ENCODE measurements at places on chromosomes 3 and 15.
A peak's percentile ranks its signal among the peaks of the same experiment; 100 is the strongest.

GRCh38 chr15:55289011-55289745, 435 bp downstream of the RAB27A start:
- DNase-seq, result peak; percentile 65

- DNase-seq, result no peak
Observed at GRCh38 chr3:57000012-57000411, 60.5 kb upstream of the SPATA12 start.

- DNase-seq, result no peak
Observed at GRCh38 chr15:99873451-99873850, 140.2 kb upstream of the LYSMD4 start.

- no peak for DNase-seq
Observed at GRCh38 chr15:90047956-90048575, 46.9 kb downstream of the ZNF710 start.

DNA sequence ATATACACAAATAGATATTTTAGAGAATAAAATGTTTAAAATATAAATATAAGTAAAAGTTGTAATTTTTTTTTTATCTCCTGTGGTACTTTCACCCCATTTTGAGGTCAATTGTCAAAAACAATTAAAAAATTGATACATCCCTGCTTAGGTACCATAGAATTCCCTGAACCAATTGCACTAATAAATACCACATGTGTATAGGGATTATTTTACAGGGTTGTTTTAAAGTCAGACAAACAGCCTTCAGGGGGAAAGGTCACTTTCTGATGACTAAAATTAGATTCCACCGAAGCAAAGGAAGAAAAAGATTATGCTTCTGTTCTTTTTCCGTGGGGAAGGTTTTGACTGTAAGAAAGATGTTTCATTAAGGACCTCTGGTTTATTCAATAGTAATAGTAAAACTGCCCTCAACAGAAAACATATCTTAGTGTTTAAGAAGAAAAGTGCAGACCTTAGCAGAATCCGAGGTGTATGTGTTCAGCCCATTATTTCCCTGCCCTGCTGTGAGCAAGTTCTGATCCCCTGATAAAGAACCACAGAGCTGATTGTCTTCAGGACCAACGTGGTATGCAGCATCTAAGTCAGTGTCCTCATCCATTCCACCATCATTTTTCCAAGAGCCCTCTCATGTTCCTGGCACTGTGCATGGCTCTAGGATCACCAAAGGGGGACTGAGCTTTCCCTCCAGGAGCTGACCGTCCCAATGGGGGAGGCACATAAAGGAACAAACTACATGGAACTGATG, 132.9 kb upstream of the IL12A start:
- DNase-seq, result peak; percentile 42

- DNase-seq, result no peak
Observed at GRCh38 chr3:61454006-61454585, 107.3 kb upstream of the PTPRG start.

- no peak for DNase-seq
Observed at GRCh38 chr3:178063461-178063860, 472.8 kb upstream of the KCNMB2 start.

DNA sequence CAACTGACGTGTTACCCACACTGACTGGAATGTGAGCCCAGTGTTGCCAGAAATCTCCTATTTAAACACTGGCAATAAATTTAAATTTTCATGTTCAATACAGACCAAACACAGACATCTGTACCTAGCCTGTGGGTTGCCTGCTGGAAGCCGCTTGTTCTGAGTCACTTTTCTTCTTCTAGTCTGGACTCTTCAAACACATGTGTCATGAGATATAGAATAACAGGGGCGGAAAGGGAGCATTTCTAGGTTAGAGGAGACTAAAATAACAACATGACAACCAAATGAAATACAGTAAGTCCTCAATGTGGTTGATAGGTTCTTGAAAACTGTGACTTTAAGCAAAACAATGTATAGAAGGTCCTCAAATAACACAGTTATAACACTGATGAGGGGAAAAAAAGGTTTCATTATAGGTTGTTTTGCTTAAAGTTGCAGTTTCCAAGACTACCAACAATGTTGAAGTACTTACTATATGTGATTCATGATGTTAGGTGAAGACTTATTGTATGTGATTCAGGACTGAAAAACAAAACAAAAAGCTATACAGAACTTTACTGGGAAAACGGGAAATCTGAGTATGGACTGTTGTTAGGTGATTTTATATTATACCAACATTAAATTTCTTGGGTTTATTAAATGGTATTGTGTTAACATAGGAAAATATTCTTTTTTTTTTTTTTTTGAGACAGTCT, 63.1 kb downstream of the PRKAR2A start:
- peak; percentile 34 for DNase-seq

DNA sequence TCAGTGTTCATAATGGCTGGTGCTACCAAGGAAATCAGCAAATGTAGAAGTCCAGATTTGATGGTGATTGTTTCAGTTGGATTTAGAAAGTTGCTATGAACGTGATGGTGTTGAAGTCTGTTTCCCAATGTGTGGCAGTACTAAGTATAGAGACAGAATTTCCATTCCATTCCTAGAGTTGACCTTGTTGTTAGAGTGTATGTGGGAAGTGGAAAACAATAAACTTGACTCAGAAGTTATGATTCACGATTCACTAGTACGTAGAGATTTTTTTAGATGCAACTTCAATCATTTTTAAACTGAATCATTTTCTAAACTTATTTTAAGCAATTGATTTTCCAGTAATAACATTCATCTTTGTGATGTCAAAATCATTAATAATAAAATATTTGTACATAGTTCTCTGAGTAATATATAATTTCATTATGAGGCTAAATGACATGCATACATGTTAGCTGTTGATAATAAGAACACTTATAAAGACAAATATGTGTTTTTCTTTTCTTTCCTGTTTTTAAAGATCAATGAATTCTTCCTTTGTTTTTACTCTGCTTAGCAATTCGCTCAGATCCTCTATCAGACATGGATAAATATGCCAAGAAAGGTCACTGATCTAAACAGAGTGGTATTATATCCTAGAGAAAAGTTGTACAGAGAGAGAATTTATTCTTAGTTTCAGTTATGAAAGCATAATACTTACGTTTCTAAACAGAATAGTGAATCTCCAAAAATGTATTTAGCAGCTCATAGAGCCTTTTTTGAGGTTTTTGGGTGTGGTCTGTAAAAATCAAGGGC, 108.8 kb upstream of the GPR149 start:
- DNase-seq, result no peak

DNA sequence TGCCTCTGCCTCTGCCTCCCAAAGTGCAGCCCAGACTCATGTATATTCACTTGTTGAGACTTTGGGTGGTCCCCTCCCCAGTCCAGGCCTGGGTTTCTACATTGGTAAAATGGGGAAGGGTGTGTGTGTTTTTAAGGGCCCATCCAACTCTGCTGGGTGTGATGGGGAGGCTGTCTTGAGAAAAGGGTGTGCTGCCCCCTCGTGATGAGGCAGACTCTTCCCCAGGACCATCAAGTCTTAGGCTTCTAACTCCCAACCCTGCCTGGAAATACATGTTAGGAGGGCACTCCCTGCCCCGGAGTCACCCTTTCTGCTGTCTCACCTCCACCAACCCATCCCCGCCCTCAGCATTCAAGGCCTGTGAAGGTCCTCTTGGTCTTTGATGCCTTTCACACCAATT, 4.4 kb upstream of the PTPN23 start:
- no peak for DNase-seq

DNA sequence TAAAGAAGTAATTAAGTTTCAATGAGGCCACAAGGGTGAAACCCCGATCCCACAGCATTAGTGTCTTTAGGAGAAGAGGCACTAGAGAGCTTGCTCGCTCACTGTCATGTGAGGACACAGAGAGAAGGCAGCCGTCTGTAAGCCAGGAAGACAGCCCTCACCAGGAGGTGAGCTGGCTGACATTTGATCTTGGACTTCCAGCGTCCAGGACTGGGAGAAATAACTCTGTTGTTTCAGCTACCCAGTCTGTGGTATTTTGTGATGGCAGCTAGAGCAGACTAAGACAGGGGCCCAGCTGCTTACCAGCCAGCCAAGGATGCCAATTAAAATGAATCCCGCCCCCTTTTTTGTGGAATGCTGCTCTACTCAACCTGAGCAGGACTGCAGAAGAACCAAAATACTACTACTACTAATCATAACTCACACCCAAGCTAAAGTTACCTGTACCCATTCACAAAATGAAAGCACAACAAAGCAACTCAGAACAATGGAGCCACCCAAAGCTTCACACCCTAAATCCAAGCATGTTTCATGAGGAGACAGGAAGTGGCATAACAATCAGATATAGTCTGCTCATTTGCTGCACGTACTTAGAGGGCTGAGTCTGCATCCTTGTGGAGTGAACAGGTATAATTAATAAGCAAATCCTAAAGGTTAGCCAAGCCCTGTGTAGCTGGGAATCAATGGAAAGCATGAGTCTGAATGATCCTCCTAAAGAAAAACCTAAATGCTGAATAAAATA, 35.6 kb upstream of the RHCG start:
- no peak for DNase-seq

GRCh38 chr3:148464246-148464645, 233.5 kb upstream of the AGTR1 start:
- peak; percentile 7 for DNase-seq

DNA sequence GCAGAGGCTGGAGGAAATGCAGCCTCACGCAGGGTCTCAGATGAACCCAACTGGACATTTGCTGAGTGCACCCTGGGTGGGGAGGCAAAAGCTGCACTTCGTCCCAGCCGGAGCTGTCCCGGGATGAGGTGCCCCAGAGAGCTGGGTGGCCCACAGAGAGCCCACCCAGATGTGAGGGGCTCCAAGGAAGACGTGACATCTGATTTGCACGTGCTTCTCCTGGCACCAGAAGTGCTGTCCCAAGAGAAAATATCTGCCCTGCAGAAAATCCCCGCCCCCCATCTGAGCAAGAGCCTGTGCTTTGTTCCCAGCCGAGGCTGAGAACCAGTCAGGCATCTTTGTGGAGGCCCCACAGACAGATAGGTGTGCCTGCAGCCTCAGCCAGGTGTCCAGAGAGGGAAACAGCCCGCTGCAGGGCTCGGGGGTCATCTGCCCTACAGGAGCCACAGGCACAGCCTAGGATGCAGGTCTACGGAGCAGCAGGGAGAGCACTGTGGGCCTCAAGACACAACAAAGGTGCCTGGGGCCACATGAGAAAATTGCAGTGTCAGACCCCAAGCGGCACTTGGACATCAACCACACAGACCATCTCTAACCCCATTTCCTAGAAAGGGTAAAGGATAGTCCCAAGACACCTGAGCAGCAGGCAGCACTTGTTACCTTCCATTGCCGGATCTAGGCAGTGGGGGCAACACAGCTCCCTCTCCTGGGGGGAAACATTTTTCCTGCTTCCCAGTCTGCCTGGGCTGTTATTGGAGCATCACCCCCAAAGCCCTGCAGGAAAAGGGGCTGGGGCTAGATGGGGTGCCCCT, 5.8 kb downstream of the TMIE start:
- no peak for DNase-seq

- DNase-seq, result peak; percentile 82
Observed at GRCh38 chr3:46882377-46883053, 5.0 kb downstream of the PTH1R start.

DNA sequence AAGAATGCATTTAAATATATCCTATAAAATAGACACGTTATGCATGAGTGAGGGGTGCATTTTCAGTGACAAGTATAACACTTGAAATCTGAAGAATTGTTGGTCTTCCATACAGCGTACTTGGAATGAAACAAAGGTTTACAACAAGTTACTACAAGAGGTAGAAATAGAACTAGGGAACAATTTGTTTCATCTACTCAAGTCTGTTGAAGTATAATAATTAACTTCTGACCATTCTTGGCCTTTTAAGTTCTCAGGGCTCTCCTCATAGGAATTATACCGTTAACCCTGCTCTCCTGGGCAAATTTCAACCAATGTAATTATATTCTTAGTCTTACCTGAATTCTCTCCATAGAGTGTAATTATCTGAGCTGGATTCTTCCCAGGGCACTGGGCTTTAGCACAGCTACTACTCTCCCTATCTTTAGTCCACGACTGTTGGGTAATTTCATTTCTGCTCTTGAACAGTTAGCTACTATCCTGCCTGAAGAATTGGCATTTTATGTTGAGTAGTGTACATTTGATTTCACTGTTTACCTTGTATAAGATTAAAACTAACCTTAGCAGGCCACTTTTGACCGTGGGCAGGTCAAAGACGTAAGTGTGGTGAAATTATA, 100.6 kb downstream of the UBE2E2 start:
- DNase-seq, result no peak

DNA sequence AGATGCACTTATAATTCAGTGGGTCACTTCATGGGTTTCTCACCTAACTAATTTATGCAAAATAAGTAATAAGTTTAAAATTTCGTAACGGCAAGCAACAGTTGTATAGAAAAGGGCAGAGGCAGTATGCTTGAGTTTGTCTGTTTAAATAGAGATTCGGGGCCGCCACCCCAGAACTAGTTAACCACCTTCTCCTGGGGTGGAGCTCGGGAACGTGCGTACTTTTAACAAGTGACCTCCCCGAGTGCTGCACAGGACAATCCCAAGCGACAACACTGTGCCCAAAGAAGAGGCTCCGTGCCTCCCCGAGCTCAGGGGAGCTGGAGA, 439 bp downstream of the SSR3 start:
- no peak for DNase-seq

- DNase-seq, result no peak
Observed at GRCh38 chr3:157888040-157888439, 218.2 kb downstream of the SHOX2 start.

- DNase-seq, result peak; percentile 35
Observed at GRCh38 chr15:101615986-101616848, 36.0 kb downstream of the TM2D3 start.

GRCh38 chr3:4408958-4409357, 58.1 kb downstream of the SUMF1 start:
- no peak for DNase-seq

DNA sequence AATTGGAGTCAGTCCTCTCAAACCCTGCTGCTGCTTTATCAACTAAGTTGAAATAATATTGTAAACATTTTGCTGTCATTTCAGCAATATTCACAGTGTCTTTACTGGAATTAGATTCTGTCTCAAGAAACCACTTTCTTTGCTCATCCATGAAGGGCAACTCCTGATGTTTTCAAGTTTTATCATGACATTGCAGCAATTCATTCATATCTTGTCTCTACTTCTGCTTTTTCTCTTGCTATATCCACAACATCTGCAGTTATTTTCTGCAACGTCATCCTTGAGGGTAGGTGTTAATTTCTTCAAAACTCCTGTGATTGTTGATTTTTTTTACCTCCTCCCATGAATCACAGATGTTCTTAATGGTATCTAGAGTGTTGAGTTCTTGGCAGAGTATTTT, 181.6 kb downstream of the EPHA6 start:
- DNase-seq, result no peak

DNA sequence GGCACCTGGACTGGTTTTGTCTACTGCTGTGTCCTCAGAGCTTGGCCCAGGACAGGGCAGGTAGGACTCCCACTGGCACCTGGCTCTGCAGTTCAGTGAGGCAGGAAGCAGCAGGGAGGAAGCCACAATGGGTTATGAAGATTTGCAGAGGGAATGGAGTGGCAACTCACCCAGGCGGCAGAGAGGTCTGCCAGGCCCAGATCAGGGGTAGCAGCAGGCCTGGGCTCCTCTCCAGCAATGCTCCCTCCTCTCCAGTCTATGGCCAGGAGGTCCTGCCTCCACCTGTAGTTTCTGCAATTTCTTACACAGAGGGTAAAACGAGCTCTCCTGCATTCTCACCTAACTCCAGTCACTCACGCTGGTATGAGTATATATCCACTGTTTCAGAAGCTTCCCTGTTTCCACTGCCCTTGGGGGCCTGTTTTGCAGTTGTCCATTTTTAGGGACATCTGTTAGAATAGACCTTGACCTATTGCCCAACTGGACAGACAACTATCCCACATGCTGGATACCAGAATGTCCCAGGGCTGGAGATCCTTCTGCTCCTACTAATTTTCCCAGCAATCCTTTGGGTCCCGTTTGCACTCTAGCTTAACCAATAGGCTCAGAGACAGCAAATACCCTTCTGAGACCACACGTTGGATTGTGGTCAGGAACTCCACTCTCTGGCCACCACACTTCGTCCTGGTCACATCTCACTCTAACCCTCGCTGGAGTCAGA, 35.2 kb downstream of the HMCES start:
- DNase-seq, result peak; percentile 43

Measured in adipocyte (in vitro differentiated cells).